ENCODE measurements at places on chromosomes 3 and 15.

DNA sequence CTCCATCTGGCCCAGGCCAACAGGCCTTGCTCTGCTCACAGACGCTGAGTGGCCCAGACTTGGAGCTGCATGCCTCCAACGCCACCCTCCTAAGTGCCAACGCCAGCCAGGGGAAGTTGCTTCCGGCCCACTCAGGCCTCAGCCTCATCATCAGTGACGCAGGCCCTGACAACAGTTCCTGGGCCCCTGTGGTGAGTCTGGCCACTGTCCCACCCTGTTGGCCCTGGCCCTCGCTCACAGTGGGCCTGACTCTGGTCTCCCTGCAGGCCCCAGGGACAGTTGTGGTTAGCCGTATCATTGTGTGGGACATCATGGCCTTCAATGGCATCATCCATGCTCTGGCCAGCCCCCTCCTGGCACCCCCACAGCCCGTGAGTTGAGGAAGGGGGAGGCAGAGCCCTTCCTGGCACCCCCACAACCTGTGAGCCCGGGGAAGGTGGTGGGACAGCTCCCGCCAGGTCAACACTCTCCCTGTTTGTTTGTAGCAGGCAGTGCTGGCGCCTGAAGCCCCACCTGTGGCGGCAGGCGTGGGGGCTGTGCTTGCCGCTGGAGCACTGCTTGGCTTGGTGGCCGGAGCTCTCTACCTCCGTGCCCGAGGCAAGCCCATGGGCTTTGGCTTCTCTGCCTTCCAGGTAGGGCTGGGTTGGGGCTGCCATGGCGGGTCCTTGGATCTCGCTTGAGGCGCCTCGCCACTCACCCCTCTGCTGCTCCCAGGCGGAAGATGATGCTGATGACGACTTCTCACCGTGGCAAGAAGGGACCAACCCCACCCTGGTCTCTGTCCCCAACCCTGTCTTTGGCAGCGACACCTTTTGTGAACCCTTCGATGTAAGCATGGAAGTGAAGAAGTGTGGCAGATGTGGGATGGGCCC, 10.0 kb downstream of the NT5DC2 start:
- no peak for DNase-seq

DNA sequence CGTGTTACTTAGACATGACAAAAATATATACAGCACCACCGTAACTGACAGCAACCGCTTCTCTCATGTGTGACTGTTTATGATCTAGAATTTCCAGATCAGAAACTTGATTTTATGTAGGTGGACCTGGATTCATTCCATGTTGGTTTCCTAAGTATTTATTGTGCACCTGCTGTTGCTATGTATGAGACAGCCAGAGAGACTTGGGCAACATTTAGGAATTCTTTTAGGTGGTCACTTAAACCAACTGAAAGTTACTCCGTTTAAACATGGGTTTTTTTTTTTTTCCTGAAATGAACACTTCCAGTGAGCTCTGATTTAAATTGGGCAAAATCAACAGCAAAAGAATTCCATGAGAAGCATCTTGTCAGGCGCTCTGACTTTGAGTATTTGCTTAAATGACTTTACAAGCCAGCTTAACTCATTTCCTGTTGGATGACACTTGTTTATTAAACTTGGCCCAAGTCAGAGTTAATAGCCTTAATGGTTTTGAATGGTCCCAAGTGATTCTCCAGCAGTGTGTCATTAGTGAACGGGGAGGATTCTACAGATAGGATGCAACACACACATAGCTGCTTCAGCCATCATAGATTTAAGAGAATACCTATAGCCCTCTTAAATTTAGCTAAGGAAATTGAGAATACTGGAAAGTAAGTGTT, 31.8 kb downstream of the MITF start:
- DNase-seq: no peak

DNA sequence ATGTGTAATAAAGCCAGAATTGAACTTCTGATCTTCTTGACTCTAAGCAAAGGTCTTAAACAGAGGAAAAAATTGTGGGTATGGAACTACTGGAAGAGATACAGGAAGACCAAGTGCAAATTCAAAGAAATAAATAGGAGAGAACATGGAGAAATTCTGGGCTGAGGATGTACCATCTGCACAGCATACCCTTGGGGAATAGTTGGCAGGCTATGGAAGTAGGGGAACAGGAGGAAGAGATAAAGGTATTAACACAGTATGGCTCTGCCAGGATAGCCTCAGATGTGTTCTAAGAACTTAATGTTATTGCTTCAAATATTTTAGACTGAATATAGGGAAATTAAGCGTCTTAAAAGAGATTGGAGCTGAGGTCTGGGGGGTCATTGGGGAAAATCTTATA, 485.4 kb downstream of the CNTN3 start:
- DNase-seq: no peak

GRCh38 chr3:182524711-182525401, 268.4 kb upstream of the ATP11B start:
- DNase-seq: no peak

DNA sequence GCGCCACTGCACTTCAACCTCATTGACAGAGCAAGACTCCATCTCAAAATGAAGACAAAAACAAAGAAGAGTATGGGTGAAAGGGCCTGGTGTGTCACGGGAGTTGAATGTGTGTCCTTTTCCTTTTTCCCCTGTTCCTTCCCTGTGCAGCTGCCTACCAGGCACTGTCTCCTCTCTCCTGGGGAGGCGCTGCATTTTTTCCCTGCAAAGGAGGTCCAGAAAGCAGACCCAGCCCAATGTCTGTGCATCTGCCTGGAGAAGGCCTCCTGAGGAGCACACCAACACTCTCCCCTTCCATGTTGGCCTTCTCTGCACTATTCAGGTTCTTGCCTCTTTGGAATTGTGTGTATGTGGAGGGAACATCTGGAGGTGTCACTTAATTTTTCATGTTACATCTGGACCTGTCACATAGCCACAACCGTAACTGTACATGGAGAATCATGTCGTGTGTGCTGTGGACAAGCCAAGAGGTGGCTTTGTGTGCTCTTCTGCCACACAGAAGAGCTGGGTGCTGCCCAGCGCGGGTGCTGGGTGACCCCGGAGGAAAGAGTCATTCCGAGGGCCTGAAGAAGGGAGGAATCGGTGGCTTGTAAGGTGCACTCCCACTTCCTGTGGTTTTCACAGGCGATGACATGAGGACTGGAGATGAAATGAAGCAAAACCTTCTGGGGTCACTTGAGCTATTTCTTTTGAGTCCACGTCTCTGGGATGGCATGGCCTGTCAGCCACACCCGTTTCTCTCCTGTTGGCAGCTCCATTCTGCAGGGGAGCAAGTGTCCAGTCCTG, 46.5 kb upstream of the CGNL1 start:
- DNase-seq: no peak

DNA sequence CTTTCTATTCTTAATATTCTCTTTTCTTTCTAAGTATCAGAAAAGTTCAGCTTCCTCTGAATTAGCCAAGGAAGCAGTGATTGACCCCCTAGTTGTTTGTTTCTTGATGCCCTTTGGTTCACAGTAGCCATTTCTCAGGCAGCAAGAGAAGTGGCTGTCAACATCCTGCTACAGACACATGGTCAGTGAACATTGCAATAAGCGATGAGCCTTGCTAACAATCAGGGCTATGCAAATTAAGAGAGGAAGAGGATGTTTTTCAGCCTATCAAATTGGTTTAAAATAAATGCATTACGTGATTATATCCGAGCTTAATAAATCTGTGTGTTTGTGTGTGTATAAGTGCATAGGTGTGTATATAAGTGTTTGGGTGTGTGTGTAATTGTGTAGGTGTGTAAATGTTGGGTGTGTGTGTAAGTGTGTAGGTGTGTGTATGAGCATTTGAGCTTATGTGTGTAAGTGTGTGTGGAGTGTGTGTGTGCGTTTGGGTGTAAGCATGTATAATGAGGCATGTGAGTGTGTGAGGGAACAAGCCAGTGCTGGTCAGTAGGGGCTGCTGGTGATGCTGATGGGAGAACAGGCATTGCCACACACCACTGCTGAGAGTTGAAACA, 78.1 kb upstream of the XCR1 start:
- DNase-seq: no peak

GRCh38 chr15:31302778-31303725, 23.6 kb upstream of the KLF13 start:
- peak; percentile 27 for DNase-seq

DNA sequence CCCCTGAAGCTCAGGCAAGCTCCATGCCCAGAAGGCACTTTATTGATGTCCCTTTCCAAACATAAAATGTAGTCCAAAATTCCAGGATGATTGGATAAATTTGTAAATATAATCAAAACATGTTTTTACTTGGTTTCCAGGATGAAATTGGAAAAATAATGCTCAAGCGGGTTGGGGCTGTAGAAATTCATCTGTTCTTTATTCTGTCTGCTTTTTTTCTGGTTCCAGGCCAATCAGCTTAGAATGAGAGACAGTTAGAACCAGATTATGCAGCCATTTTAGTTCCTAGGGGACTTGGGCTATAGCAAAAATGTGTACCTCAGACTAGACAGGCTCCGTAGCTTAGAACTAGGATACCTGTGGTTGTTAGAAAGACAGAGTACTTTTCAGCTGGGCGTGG, 450.8 kb downstream of the MCTP2 start:
- no peak for DNase-seq

- no peak for DNase-seq
Observed at GRCh38 chr3:50396502-50396901, 37.2 kb upstream of the TMEM115 start.

- DNase-seq: no peak
Observed at GRCh38 chr3:42688016-42688415, 2.7 kb downstream of the KLHL40 start.

DNA sequence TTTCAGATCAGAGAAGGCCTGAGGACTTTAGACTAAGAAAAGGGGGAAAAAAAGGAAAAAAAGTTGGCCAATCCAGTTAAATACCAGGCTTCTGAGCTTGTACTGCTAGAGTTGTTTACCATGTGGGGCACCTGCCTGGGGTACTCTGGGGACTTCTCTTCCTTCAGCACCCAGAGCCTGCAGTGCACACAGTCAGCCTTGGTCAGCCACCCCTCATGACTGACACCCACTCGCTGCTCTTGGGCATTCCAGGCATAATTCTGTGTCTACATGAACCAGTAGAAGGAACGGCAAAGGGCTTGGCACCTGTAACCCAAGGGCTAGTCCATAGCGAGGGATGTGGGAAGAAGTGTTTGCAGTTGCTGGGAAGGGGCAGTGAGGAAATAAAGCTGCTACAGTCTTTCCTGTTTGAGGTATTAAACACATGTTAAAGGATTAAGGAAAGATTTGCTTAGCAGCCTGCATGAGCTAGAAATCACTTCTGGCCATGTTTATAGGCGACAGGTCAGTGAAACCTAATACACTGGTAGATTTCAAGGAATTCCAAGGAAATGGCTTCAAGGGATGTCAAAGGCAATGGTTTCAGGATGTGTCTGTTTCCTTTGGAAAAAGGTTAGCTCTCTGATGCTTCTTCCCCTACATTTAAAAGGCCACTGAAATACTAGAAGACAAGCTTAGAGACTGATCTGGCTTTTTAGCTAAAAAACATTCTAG, 232.5 kb downstream of the CHST2 start:
- DNase-seq: no peak

- DNase-seq: no peak
Observed at GRCh38 chr15:78369161-78369560, 29.0 kb downstream of the CRABP1 start.
